ENCODE measurements at places on chromosomes 13 and 19.

- peak; percentile 87 for ATAC-seq
Measured at GRCh38 chr19:49468746-49469447, 5.1 kb upstream of the FLT3LG start.

DNA sequence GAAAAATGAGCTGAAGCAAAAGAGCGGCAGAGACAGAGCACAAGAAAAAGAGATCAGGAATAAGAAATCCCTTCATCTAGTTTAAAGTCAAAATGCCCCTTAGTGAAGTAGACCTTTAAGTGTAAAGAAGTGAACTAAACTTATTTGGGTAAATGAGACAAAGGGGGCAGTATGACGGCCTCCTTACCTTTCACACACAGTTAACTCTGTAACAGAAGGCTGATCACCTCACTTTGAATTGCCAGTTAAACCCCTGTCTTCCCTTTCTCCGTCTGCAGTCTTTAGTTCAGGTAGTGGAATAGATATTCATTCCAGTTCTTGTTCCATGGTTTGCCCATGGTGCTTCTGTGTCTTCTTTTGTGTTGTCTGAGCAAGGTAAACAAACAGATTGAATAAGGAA, 1029.8 kb downstream of the DIAPH3 start:
- ATAC-seq = no peak

- no peak for ATAC-seq
Measured at GRCh38 chr19:16397791-16398529, 73.3 kb downstream of the KLF2 start.

DNA sequence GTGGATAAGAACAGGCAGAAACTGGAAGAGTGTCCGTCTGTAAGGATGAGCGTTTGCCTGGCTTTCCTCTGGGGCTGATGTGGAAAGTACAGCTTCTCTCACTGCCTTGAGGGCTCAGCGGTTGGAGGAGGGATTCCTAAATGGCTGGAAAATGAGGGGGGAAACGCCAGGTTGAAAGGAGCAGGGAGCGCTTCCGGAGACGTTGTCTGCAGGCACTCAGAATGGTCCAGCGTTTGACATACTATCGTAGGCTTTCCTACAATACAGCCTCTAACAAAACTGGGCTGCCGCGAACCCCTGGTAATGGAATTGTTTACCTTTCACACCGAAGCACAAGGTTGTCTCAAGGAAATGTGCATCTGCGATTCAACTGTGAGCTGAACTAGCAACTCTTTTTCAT, 39.9 kb downstream of the MRPL57 start:
- ATAC-seq = no peak

DNA sequence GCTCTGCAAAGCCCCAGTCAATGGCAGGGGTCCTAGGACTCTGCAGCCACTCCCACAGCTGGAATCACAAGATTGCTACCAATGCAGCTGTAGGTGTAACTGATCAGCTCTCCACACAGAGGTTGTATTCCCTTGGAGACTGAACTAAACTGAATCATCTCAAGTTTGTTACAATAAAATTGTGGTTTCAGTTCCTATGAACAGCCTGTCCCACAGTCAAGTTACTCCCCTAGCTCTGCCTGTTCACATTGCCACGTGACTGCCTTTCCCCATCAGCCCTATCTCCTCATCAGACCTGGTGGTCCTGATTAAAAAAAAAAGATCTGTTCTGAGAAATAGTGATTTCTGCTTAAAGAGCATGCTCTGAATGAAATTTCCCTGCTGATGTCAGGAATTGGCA, 287.9 kb upstream of the NBEA start:
- no peak for ATAC-seq

- ATAC-seq = no peak
Measured at GRCh38 chr13:110920038-110920437, 5.2 kb upstream of the ANKRD10 start.

GRCh38 chr13:75458696-75459422, 23.1 kb downstream of the TBC1D4 start:
- no peak for ATAC-seq

DNA sequence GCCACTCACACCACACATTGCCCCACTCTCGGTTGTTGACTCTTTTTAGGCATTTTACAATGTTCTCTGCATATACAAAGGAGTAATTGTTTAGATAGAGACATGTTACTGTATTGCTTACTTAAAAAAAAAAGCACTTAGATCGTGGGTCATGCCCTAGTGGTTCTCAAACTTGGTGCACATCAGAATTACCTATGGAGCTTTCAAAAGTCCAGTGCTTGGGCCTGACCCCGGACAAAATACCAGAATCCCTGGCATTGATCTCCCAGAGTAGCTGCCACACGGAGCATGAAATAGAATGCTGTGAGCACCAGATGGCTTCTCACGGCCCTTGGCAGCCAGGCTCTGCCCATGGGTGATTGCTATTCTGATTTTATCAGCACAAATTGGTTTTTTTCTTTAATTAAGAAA, 20.0 kb downstream of the ACP7 start:
- no peak for ATAC-seq

GRCh38 chr19:28542394-28543243, 670.3 kb downstream of the UQCRFS1 start:
- ATAC-seq = peak; percentile 54

GRCh38 chr13:109787135-109787954, 962 bp upstream of the IRS2 start:
- no peak for ATAC-seq

DNA sequence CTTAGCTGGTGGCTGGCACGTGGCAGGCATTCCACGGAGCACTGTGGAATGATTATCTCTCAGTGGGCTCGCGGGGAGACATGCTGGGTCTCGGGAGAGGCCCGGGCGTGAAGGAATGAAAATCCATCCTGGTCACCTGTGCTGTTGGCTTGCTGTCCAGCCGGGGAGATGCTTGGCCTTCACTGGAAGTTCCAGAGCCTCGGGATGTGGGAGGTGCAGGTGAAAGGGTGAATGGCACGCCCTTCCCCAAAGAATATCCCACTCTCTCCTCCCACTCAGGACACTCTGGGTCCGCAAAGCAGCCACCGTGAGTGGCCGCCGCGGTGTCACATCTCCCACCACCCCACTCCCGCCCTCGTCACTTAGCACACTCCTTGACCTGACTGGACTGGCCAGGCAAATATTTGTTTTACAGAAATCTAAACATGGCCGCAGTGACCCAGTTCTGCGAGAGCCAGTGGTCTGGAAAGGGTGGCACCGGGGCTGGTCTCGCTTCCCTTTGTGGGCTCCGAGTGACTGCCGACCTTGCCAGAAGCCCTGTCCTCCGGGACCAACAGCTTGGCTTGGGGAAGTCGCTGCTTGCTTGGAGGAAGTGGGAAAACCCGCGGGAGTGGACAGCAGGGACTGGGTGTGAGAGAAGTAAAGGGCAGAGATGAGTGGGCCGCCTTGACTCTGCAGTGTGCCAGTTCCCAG, 8.0 kb downstream of the DPP9 start:
- ATAC-seq = no peak

DNA sequence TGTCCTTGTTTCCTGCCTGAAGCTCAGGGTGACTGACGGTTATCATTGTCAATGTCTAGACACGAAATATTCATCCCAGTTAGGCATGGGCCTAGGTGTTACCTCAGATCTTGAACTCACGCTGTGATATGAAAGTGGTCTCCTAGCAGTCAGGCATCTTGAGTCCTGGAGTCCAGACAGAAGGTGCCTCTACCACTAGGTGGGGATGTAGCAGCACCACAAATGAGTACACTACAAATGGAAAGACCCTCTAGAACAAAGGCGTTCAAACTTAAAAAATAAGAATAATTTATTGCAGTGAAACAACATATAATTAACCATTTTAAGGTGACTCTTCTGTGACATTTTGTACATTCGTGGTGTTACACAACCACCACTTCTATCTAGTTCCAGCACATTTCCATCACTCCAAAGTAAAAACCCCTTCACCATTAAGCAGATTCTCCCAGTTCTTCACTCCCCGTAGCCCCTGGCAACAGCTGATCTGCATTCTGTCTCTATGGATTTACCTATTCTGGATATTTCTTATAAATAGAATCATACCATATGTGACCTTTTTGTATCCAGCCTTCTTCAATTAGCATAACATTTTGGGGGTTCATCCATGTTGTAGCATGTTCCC, 11.9 kb upstream of the FRY start:
- peak; percentile 77 for ATAC-seq

DNA sequence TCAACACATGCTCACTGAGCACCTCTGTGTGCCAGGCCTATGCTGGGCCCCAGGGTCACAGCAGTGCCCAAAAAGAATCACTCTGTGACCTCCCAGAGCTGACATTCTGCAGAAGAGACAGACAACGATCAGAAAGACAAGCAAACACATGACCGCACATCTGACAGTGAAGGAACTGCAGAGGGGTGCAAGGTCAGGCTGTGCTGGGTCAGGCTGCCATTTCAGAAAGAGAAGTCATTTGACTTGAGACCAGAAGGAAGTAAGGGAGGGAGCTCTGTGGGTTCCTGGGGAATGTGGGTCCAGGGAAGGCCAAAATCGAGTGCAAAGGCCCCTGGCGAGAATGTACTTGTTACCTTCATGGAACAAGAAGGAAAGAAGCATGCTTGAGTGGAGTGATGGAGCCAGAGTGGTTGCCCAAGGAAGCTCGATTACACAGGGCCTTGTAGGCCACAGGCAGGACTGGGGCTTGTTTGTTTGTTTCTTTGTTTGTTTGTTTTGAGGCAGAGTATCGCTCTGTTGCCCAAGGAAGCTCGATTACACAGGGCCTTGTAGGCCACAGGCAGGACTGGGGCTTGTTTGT, 11.4 kb upstream of the CD22 start:
- no peak for ATAC-seq

DNA sequence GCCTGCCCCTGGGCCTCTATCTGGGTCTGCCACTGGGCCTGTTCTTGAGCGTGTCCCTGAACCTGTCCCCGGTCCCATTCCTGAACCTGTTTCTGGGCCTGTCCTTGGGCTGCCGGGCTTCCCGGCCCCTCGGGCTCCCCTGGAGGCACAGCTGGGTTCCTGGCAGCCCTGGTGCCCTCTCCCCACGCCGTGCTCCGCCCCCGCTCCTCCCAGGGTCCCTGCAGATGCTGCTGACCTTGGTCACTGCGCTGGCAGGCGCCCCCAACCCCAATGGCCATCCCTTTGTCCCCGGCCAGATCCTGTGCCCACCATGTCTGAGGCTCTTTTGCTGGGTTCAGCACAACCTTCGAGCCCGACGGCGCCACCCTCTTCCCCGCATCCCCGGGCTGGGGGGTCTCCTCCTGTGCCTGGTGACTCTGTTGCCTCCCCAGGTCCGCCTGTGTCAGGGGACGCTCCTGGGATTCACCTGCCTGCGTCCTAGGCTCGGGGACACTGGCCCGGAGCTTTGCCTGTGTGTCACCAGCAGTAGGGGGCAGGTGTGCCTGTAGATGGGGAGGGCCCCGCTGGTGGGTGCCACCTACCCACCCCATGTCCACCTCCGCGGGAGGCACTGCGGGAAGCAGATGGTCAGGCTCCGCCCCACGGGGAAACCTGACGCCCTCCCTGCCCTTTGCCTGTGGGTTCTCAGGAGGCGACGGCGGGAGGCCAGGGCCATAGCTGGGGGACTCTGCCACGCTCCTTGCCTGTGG, 41.0 kb upstream of the GRTP1 start:
- no peak for ATAC-seq

DNA sequence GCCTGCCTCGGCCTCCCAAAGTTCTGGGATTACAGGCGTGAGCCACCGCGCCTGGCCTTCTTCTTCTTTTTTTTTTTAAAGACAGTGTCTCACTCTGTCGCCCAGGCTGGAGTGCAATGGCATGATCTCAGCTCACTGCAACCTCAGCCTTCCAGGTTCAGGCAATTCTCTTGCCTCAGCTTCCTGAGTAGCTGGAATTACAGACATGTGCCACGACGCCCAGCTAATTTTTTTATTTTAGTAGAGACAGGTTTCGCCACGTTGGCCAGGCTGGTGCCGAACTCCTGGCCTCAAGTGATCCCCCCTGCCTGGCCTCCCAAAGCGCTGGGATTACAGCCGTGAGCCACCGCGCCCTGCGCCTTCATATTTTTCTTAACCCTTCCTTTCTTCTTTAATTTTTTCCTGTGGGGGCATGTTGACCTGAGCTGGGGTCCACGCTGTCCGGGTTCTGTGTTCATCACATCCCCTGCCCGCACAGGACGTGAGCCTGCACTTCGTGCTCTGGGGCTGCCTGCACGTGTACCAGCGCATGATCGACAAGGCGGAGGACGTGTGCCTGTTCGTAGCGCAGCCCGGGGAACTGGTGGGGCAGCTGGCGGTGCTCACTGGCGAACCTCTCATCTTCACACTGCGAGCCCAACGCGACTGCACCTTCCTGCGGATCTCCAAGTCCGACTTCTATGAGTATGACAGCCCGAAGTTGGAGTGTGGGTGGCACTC, 14.1 kb downstream of the PNPLA6 start:
- no peak for ATAC-seq

DNA sequence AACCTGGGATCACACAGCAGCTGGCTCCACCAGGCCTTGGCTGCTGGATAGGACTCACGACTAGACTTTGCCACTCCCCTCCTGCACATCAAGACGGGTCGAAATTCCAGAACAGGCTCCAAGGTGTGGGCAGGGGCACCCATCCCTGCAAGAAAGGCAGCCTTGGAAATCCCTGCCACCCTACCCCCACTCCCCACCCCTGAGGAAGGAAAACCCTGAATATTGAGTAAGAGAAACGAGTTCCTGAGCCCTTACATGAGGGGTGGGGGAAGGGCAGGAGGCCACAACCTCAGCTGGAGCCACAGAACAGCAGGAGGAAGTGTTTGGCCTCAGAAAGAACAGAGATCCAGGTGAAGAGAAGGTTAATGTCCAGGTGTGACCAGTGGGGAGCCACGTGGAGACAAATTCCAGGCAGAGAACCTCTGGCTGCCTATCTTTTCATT, 20.1 kb downstream of the DEDD2 start:
- ATAC-seq = no peak

- ATAC-seq = peak; percentile 60
Measured at GRCh38 chr13:66994097-66994496, 236.0 kb downstream of the PCDH9 start.

DNA sequence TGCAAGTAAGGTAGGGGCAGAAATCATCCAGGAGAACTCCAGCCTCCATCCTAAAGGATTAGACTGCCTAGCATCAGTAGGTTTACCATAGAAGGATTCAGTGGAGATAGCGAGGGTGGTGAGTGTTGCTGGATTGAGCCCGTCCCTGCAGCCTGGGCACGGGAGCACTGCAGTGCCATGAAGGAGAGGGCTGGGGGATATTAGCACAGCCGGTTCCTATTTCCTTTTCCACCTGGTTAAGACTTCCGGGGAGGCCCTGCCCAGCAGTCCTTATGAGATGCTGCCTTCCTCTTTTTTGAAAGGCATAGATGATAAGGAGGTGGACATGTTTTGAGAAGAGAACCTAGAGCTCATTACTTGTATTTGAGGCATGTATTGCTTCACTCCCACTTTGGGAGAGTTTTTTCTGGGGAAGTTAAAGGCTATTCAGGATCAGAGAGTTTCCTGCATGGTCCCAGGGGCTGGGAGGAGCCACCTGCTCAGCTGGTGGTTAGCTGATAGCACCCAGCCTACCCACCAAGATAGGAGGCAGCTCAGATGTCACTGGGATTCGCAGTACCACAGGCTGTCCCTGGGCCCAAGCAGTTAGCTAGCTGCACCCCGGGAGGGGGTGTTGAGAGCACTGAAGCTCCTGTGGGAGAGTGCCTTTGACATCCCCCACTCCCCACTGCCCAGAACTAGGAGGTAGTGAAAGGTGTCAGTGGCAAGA, 17.2 kb downstream of the ACTN4 start:
- ATAC-seq = peak; percentile 52

Measured in stimulated activated memory B cell treated with anti-CD40 and anti-IgM and Interleukin-4, amounts not matched to agents 10 μg/mL and 1 μg/mL and 100 μg/mL, for 72 hours (primary cell).